ENCODE measurements at places on chromosomes 5 and 9.

GRCh38 chr5:307794-308579 is 13.5 kb upstream of the AHRR start:
- DNase-seq, result no peak

DNA sequence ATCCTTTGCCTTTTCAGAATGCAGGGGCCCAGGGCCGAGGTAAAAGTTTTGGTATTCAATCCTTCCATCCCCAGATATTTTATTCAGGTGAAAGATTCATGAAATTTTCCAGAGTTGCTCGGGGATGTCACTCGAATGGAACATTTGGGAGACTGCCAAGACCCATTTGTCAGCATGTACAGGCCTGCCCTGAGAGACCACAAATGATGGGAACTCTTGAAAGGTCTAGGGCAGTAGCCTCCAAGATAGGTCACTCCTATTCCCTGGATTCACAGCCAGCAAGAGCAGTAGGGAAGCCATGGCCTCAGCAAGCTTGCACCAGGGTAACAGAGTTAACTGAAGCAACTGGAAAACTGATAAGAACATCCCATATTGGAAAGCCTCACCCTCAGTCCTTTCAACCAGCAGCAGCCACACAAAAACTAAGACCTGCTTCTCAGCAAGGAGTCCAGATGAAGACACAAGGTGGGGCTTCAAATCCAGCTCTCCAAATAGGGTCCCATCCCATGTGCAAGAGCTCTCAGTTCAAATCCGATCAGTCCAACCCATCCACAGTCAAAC is 12.5 kb downstream of the CARD6 start:
- no peak for DNase-seq

DNA sequence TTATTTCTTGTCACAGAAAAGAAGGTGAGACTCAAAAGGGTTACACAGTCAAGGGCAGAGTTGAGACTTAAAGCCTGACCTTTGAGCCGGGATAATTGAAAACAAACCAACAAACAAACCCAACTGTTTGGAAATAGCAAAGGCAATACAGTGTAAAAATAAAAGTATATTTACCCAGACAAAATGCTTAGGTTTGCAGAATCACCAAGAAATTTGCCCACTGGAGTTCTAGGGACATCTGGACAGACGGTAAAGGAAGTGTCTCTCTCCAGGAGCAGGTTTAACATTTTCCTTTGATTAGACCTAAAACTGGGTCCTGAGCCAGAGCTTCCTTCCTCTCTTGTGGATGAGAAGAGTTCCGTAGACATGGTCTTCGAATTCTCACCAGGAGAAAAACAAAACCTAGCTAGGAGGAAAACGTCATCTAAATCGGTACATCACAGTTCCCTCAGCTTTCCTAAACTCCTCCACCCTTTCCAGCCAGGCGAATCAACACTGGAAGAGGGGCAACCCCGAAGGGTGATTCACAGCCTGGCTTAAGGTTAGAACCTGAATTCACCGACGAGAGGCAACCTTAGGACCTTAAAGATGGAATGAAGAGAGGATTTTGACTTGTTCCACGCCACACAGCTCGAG is 673 bp downstream of the CDC25C start:
- DNase-seq, result no peak

GRCh38 chr9:34744295-34745221 is 34.6 kb upstream of the CCL21 start:
- no peak for DNase-seq

- DNase-seq, result no peak
Measured at GRCh38 chr5:99866740-99867139, 668.4 kb upstream of the FAM174A start.

- no peak for DNase-seq
Measured at GRCh38 chr9:112765281-112765680, 14.7 kb downstream of the SNX30 start.

- DNase-seq, result no peak
Measured at GRCh38 chr5:173227636-173228035, 7.4 kb downstream of the NKX2-5 start.

DNA sequence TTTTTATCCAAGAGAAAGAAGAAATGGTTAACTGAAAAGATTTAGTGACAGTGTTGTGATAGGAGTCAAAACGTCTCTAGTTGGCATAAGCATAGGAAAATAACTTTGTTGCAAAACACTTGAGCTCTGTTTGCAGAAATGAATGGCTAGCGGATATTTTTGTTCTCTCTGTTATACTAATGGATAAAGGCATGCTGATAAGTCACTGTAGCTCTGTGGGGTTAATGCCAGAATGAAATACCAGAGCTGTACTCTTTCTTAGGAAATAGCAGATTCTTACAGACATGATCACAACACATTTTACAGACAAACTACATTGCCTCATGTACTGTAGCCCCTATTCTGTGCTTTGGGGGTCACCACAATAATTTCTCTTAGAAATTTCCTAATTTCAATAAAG is 202.8 kb downstream of the DMRTA1 start:
- DNase-seq, result no peak

DNA sequence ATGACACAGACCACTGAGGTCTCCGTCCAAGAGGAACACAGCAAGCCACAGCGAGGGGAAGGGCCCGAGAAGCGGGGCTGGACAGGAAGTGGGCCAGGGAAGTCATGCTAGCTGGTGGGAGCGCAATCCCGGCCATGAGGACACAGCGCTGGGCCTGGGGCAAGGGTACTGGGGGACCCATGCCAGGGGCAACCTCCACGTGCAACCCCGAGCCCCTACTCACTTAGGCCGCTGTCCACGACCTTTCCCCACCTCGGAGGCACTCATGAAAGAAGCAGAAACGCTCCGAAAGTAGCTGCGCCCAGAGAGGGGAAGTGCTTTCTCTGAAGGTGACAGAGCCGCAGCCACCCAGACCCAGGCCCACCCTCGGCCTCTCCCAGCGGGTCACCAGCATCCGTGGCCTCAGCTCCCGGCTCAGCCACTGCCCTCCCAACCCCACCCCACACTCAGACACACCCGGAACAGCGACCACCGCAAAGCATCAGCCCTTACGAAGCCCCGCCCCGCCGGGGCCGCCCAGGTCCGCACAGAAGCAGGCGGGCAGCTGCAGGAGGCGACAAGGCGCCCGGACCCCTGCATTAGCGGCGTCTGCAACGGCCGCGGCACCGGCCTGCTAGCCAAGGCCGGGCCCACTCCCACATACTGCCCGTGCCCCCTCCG is 782 bp downstream of the BICD2 start:
- no peak for DNase-seq

DNA sequence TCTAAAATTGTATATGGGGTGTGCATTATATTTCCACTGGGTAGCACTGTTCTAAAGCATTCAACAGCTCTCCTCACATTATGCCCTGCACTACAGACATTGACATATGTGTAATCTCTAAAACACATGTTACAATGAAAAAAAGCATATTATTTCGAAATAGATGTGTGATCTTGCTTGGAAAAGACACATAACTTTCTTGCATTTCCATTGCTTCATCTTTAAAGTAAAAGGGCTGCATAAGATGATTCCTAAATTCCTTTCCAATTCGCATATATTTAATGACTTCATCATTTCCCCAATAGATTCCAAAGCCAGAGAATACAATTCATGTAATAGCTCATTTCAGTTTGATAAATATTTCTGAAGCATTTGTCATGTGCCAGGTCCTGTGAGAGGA is 566.9 kb downstream of the PDE4D start:
- DNase-seq, result no peak

DNA sequence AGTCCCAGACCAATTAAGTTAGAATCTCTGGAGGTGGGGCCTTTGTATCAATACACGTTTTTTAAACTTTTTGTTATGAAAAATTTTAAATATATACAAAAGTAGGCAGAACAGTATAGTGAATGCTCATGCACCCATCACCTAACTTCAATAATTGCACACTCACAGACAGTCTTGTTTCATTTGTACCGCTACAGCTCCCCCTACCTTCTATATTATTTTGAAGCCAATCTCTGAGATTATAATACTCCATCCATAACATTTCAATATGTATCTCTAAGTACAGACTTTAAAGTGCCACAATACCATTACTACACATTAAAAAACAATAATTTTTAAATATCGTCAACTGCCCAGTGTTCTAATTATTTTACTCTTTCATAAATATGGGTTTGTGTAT is 32.9 kb downstream of the ISL1 start:
- no peak for DNase-seq

- no peak for DNase-seq
Measured at GRCh38 chr5:55742778-55743177, 4.9 kb downstream of the DDX4 start.

DNA sequence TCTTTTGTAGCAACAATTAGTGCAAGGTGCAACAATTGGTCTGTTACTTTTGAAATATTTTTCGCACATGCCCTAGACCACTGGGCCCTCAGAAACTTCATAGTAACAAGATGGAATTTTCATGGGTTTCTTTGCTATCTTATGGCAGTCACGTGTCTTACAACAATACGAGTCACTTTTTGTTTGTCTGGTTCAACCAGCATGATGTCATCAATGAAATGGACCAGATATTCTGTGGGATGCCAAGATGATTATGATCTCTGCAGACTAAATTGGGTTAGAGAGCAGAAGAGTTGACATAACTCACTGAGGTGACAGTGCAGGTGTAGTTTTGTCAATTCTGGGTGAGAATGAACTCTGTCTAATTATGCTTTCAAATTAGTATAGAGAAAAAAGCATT is 239.6 kb upstream of the RIOK2 start:
- no peak for DNase-seq

DNA sequence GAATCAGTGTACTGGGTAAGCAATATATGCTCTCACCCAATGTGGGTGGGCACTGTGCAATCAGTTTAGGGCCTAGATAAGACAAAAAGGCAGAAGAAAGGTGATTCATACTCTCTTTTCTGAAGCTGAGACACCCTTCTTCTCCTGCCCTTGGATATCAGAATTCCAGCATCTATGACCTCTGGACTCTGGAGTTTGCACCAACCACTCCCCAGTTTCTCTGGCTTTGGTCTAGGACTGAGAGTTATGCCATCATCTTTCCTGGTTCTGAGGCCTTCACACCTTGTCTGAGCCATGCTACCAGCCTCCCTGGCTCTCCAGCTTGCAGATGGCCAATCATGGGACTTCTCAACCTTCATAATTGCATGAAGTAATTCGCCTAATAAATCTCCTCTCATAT is 724.6 kb upstream of the TYRP1 start:
- no peak for DNase-seq

DNA sequence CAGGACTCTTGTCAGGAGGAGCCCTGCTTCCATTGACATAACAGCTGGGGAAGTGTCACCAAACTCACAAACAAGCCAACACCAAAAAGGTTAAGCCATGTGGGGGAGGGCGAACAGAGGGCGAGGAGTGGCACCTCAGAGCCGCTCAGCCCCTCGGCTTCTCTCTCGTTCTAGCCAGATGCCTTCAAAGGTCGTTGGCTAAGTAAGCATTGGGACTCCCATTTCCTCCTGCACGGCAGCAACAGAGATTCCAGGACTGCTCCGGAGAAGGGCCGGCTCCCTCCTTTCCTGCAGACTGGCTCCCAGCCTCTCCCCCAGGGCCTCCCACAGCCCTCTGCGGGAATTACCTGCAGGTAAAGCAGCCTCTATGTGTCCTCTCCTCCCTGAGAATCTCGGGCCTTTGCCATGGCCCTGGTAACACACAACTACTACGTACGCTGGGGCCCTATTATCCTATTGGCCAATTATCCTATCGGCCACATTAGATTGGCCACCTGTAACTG is 52.1 kb upstream of the RNU6ATAC start:
- DNase-seq, result no peak

- no peak for DNase-seq
Measured at GRCh38 chr5:123116058-123116457, 27.0 kb downstream of the PRDM6 start.

- DNase-seq, result peak; percentile 94
Measured at GRCh38 chr5:132736853-132737833, at the start of gene KIF3A. Gene KIF3A, minus strand, starts transcription at chr5:132737546. Its CDS starts 127 bp downstream, at chr5:132737419.

- DNase-seq, result no peak
Measured at GRCh38 chr5:39116344-39117170, 42.4 kb upstream of the RICTOR start.

DNA sequence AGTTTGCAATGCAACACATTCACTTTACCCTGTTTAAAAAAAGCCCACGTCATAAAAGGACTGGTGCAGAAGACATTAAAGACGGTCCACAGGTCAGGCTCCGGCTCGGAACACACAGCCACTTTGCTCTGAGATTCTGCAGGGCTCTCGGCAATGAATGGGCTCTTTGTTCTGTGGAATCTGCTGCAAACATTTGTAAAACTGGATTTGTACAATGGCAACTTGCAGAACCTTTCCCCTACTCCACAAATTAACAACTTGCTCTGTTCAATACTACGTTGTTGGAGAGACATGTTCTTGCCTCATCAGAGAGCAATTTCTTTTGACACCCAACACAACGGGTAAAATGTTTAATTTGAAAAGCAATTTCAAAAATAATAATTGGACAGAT is 13.0 kb upstream of the NR5A1 start:
- DNase-seq, result no peak

GRCh38 chr5:74641735-74642542 is 1.4 kb upstream of the ENC1 start:
- no peak for DNase-seq

DNA sequence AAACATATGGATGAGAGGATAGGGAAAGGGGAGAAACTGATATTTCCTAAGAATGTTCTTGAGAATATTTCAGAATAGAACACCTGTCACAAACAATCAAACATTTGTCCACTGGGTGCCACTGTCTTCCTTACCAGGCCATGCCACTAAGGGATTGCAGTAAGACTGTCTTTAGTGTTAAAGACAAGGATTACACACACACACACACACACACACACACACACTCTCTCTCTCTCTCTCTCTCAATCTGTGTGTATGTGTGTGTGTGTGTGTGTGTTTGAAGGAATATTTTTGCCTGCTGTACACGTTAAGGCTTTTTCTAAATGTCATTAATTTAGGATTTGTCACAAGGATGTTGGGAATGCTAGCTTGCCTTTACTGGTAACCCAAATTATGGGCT is 54.4 kb downstream of the CCDC192 start:
- peak; percentile 16 for DNase-seq

DNA sequence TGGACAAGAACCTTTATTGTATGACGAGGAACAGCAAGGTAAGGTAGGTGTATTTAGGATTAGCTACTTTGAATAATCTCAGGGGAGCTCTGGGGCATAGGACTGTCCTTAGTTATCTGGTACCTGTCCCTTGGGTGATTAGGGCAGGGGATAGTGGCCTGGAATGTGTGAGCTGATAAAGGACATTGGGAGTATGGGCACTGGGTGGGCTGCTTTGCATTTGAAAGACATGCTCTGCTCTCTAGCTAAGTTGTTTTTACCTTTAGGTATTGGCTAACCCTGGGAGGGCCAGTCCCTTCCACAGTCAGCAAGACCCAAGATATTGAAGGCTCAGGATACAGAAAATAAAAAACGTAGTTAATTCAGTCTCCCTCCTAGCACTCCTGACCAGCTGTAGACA is 282.8 kb upstream of the C9orf72 start:
- no peak for DNase-seq
